Mesenteric fat pad (tissue), 1 donor: ENCODE measurements at places on chromosomes 5 and 9. TPM values are rescaled to one million over a fixed set of nuclear protein-coding genes. Genes with fewer than 3 reads are reported as not detected.

- DNase-seq = no peak
These were observed 15.9 kb upstream of the SYNPO start for GRCh38 chr5:150624334-150625163.

DNA sequence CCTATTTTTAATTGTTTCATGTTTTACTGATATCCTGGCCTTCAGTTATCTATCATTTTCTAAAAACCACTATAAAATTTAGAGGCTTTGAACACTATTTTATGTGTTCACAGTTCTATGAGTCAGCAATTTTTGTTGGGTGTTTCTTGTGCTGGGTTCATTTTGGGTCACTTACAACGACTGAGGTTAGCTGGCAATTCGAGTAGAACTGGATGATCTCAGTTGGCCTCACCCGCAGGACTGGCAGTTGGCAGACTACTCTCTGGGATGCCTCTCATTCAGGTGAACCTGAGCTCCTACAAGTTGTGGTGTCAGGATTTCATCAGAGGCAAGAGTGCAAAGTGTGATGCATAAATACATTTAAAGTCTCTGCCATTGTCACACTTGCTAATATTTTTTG lies 151.0 kb upstream of the PAPPA start:
- DNase-seq = no peak

GRCh38 chr5:65926893-65927292 lies 518 bp downstream of the ERBIN start:
- DNase-seq = no peak

GRCh38 chr9:111349766-111350165 lies 19.7 kb upstream of the OR2K2 start:
- no peak for DNase-seq

Gene GGTA1
- 6.0 TPM for total RNA-seq

Gene TGFBR1
- 56.2 TPM for total RNA-seq
